SK-N-MC (cell line): ENCODE measurements at places on chromosomes 6 and 20.

GRCh38 chr6:161141173-161141572 is 132.7 kb downstream of the AGPAT4 start:
- no peak for DNase-seq

- no peak for DNase-seq
These were observed at the start of gene AVP for GRCh38 chr20:3084283-3084985. Gene AVP, minus strand, starts transcription at chr20:3084724. Its CDS starts 50 bp downstream, at chr20:3084674.

DNA sequence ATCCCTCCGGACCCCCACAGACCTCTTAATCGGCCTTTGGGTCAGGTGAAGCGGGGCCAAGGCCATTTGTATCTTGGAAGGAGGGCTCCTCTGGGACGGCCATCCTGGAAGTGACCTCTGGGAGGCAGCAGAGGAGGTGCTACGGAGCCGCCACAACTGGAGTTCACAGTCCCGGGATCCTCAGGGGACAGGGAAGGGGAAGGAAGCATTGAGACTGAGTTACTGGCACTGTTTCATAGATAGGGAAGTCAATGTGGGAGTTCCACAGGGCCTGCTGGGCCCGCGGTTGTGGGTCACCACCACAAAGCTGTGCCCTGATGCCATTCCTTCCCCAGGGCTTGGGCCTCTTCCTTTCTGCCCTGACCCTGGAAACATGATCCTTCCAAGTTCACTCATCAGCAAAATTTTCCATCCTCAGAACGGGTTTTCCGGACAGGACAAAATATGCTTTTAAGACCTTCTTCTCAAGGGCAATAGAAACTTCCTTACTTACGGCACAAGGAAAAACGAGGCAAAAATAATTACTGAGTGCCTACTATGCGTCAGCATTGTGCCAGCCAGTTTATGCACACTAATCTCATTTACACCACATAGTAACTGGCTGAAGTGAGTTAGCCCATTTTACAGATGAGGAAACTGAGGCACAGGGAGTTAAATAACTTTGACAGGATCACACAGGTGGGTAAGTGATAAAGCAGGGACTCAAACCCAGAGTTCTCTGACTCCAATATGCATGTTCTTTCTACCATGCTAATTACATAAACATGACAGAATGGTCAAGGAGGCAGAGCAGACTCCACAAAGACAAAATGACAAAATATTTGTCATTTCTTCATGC is 143.8 kb downstream of the UNC5CL start:
- no peak for DNase-seq

- DNase-seq = no peak
These were observed 34.1 kb downstream of the RAB44 start for GRCh38 chr6:36731622-36732310.

DNA sequence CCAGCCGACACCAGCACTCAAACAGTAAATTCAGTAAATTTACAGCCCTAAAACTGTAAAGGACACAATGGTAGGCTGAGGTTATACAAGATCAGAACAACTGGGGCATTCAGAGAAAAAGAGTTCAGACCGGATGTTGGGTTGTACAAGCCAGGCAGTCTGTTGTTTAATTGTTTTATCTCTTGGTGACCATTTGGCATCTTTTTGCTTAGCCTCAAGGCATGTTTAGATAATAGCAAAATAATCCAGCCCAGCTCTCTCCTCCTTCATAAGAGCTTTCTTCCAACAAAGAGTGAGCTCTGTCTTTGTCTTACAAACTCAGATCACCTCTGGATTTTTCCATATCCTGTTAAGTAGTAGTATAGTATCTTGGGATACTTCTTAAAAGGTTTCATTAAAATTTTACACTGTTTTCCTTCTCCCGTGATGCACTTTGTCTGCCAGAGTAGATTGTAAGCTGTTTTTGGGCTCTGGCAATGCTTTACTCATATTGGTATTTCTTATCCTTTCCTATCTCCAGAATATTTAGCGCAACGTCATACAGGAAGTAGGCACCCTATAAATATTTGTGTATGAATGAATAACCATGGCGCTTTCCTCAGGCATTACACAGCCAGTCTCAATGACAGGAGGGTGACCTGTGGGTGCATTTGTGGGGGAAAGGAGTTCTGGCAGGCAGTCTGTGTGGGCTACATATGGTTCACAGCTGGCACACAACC is 35.6 kb upstream of the TRAM2 start:
- DNase-seq = no peak

GRCh38 chr6:53235508-53235907 is 86.9 kb upstream of the GCM1 start:
- DNase-seq = no peak

DNA sequence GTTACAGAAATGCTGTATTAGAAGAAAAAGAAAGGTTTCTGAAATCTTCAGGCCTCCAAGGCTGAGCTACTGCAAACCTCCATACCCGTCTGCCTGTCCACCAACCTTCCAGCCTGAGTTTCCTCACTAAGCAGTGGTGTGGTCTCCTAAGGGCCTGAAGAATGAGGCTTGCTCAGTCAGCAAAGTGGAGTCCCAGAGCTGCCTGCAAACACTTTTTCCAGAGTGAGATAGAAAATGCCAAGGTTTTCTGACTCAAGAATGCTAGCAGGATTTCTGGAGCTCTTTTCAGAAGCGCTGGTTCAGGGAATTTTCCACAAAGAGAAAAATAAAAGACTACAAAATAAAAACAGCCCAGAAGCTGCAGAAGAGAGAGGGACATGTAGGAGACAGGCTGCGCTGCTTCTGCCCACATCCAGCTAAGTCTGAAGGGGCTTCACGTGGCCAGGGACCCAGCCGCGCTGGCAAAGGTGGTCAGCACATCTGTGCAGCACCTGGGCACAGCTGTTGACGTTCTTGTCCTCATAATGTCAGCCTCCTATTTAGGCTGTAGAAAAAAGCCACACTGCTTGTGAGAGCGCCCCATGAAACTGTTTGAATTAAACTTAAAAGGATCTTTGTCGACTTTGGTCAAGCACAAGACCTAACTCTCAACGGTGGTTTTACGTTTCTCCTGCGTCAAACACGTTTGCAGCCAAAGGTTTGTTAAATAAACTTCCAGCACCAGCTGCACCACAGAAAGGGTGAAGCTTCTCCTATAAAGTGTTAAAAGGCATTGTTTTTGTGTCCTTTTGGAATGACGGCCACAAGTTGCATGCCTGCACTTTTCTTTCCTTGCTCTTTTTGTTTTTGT is 209.0 kb downstream of the THBS2 start:
- no peak for DNase-seq

DNA sequence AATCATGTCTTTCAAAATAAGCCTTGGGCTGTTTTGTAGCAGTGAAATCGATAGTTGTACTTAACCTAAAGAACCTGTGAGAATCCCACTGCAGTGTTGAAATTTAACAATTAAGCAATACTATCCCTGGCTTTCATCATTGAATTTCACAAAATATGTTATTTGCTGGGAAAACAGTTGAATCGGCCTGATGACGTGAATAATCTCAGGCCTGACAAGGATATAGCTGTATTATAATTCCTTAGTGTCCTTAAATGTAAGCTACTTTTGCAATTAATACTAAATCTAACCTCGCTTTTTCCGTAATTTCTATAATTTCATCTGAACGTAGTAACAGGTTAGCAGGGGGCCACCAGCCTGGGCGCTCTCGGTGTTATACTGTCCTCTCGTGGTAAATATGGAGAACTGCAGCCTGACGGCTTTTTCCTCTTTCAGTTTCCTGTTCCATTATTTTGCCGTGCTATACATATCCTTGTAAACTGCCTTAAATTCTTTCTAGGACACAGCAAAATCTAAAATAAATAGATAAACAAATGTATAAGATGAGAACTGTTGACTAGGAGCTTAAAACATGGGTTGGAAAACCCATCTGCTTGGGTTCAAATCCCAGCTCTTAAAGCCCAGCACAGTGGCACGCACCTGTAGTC is 24.0 kb downstream of the MTFR2 start:
- DNase-seq = peak; percentile 67

DNA sequence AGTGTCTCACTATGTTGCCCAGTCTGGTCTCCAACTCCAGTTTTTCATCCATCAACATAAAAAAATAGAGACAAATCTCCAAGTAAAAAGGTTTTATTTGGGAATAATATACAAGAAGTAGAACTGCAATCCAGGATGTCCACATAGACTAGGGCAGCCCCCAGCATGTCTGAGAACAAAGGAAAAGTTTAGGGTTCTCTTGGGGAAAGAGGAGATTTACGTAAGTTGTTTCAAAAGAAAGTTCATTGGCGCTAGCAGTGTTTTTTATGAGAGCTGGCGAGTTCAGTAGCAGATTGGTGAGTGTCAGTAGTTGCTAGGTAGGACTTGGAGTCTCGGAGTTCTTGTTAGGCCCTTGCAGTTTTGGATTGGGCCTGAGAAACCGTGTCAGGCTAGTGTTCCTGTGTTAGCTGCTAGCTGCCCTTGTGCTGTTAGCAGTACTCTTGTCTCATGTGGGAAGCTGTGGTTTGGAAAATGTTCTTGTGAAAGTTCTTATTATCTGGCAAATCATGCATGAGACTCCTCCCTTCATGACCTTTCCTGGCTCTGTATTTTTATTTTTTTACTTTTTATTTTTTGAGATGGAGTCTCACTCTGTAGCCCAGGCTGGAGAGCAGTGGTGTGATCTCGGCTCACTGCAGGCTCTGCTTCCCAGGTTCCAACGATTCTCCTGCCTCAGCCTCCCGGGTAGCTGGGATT is 24.7 kb downstream of the TTLL9 start:
- peak; percentile 20 for DNase-seq

DNA sequence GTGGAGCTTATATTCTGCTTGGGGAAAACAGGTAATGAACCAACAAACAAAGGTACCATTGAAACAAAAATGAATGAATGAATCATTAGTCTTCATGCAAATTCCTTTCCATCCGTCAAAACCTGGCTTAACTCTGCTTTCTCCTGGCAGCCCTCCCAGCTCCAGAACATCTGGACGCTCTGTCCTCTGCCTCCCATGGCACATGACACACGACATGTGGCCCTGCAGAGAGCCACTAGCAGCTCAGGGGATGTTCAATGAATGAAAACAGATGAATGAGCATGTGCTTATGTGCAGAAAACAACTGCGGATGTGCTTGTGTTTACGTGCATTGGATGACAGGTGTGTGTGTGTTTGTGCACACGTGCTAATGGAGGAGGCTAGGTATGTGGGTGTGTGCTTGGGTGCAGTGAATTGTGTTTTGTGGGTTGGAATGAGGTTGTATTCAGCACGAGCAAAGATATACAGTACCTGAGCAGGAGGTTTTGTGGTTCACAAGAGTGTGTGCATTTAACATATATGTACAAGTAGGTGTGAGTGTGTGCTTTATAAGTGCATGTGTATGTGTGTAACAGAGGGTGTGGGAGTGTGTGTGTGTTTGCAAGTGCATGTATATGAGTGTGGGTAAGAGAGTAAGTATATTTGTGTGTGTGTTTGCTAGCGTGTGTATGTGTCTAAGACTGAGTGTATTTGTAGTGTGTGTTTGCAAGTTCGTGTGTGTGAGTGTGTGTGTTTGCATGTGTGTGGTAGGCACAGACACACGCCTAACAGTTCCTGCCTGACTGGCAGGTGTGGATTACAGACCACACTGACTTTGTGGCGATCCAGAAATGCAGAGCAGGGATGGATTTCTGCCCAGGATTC is 374.1 kb upstream of the SULF2 start:
- DNase-seq = no peak

DNA sequence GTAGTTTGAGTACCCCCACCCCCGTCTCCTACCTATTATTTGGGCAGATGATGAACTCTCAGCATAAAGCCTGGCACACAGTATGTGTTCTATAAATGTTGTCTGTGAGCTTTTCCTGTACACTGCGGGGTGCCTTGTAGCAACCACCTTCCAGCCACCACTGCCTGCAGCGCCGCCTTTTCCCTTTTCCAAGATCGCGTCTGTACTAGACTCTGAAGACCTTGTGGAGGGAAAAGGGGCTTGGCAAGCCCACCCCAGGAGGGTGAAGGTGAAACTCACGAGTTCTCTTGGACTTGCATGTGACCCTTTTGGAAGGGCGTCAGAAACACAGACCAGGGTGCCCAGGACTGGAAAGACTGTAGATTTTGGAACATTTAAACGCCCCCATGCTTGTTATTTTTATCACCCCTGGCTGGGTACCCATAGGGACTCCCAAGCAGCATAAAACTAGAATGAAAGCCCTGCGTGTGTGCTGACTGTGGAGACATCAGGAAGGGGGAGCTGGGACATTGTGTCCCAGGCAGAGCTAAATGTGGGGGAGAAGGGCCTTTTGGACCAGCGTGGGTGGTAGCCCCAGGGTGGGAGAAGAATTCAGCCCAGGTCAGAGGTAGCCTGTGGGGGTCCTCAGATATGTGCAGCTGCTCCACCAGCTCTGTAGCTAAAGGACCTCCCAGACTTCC is 8.3 kb downstream of the BAK1 start:
- no peak for DNase-seq

DNA sequence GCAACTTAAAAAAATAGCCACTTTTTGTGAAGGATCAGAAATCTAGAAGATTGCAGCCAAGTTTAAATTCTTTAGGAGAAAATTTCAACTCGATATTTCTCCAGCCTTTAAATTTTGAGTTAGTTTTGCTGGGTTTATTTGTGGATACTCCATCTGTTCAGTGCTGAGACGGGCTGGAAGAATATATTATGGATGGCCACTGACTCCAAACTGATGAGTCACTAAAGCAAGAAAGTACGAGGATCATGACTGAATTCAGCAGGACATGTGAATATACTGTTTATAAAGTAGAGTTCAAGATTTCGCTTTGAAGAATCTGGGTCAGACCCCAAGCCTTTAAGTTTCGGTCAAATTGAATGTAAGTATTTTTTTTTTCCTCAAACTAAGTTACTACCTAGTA is 199.5 kb downstream of the ADGRB3 start:
- DNase-seq = no peak

GRCh38 chr20:35006009-35006408 is 50.3 kb downstream of the MYH7B start:
- DNase-seq = no peak

GRCh38 chr6:52707963-52708680 is 37.2 kb downstream of the TMEM14A start:
- no peak for DNase-seq

GRCh38 chr6:149263321-149263720 is 54.2 kb upstream of the TAB2 start:
- DNase-seq = no peak

GRCh38 chr6:83546636-83547035 is 34.3 kb downstream of the PRSS35 start:
- DNase-seq = no peak

DNA sequence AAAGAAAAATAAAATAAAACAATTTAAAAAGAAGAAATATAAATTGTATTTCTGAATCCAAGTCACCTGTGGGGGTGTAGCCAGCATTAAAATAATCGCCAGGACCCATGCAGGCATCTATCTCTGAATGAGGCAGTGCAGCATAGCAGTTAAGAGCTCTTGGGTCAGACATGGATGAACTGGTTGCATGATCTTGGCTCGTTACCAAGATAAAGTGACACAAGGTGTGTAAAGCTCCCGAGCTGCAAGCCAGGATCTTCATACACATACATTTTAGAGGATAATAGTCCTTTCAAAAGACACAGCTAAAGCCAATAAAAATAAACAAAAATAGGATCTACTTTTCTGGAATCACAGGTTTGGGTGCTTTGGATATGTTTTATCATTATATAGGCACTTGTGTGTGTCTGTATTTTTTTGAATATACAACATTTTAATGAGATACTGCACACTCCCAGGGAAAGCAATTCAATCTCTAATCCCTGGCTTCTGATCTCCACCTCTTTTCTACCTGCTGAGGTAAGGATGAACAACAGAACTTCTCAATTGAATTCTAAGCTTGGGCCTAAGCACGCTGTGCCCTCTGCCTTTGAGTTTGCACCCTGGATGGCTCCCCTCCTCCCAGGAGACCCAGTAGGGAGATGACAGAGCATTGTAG is 8.9 kb downstream of the TRIM10 start:
- DNase-seq = no peak
